Amniotic epithelial cell (primary cell): ENCODE measurements at places on chromosomes 2 and 18.

GRCh38 chr18:57802213-57803102 is 657 bp downstream of the ATP8B1 start:
- DNase-seq: no peak

DNA sequence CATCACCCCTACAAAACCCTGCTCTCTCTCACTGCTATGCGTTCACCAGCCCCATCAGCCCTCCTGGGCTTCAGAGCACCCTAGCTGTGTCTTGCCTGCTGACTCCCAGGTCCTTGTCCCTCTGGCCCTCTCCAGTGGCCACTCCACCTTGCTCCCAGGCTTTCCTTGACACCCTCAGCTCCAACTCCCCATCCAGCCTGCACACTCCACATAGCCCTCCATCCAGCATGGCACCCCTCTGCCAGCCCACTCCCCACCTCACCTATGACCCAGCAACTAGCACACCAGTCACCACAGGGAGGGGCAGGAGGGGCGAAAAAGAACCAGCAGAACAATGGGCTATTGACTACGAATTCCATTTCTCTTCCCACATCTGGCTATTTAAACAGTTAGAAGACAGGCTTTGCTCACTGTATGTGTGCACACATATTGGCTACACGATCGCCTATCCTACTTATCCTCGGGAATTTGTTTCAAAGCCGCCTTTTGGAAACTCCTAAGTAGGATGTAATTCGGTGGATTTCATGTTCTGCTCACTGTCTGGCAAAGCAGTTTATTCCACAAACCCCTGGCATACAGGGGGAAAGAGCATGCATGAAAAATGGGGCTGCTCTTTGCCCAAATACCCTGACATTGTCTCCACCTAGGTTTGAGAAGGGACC is 195.3 kb downstream of the SMAD2 start:
- no peak for DNase-seq

DNA sequence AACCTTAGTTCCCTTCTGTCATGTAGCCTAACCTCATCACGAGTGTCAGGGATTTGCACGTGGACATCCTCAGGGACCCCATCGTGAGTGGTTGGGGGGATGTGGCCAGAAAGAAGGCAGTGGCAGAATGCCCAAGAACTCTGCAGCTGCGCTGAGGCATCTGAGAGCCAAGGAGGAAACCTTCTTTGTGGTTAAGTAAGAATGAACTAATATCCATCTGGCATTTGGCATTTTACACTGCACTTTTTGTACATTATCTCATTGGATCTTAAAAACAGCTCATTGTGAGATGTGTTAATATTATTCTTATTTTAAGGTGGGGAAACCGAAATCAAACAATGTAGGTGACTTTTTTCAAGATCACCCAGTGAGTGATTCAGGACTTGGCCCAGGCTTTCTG is 32.6 kb upstream of the APCDD1 start:
- peak; percentile 45 for DNase-seq

- no peak for DNase-seq
Measured at GRCh38 chr2:138042311-138042710, 78.0 kb downstream of the HNMT start.

GRCh38 chr2:68411397-68412126 is 46.5 kb downstream of the PLEK start:
- DNase-seq: no peak

GRCh38 chr18:49476664-49477411 is 10.2 kb downstream of the C18orf32 start:
- peak; percentile 89 for DNase-seq

GRCh38 chr2:158828378-158829164 is 33.5 kb downstream of the DAPL1 start:
- DNase-seq: peak; percentile 30

DNA sequence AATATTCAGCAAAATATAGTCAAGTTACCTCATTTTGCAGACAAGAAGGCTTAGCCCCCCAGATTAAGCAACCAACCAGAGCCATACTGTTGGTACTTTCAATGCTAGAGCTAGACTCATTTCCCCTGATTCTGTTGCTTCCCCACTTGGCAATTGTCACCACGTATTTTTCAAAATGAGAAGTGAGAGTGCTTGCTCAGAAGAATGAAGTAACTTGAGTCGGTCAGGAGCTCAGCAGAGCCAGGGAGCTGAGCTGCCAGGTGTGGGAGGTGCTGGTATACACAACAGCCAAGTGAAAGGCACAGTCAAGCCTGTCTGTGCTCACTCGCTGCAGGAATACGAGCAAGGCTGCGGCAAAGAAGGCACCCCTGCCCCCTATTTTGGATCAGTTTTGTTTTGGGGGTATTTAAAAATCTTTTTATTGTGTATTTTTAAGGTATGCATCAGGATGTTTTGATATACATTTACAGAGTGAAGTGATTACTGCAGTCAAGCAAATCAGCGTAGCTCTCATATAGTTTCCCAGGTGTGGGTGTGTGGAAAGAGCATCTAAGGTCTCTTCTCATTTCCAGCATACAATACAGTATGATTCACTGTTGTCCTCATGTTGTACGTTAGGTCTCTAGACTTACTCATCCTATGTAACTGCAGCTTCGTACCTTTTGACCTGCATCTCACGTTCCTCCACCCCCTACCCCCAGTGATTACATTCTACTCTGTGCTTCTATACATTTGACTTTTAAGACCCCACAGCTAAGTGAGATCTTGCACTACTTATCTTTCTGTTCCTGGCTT is 62.4 kb downstream of the MRPS9 start:
- DNase-seq: no peak

DNA sequence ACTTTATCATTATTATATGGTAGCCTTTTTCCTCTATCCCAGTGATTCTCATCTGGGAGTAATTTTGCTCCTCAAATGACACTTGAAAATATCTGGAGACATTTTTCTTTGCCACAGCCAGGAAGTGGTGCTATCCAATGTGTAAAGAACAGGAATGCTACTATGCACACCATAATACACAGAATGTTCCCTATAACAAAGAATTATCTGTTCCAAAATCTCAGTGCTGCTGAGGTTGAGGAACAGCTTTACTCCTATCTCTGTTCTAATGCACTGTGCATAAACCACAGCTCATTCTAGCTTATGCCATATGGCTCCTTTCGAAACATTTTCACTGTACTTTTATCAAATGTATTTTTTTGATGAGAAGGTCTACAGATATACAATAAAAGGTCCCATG is 1231.2 kb upstream of the CELF4 start:
- DNase-seq: no peak

GRCh38 chr2:197075281-197075680 is 148.8 kb upstream of the PGAP1 start:
- DNase-seq: no peak

- no peak for DNase-seq
Measured at GRCh38 chr18:58515175-58515775, 113.6 kb downstream of the ALPK2 start.

GRCh38 chr2:83901317-83901716 is 557.8 kb downstream of the SUCLG1 start:
- DNase-seq: no peak

DNA sequence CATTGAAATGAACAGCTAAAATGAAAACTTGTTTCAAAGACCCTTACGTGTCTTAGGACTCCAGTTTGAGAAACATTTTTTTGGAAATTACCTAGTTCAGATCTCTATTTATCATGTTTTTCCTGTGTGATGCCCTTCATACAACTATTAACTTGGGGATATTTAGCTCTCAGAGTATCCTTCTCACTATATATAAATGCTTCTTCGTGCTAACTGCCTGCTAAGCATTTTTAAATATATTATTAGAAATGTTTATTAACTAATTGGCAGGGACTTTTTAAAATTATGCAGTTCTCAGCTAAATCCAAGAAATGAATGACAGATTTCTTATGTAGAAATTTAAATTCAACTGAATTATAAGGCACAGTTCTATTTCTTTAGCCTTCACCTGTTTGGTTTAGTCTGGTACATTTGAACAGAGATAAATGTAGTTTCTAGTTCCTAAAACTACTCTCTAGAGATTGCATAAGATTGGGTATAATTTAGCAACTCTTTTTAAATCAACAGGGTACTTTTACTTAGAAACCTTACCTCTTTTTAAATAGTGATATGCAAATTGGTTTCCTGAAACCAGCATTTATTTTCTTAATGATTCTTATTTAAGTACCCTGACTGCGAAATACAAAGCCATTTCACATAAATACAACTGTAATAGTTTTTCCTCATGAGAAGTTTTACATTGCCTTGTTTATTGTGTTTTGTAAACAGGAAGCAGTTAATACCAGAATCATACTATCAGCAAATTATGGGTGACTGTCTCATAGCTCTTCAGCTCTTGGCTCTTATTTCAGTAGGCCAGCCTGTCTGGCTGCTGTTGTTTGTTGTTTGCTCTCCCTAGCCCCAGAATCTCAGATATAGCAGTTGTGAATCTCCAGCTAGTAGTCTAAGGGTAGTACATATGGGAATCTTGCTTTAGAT is 140.7 kb downstream of the PTRHD1 start:
- no peak for DNase-seq

GRCh38 chr18:24072743-24073142 is 58.2 kb downstream of the TTC39C start:
- no peak for DNase-seq

GRCh38 chr18:79056827-79057367 is 12.3 kb upstream of the ATP9B start:
- no peak for DNase-seq

GRCh38 chr2:167592441-167592840 is 655.0 kb downstream of the STK39 start:
- DNase-seq: no peak

DNA sequence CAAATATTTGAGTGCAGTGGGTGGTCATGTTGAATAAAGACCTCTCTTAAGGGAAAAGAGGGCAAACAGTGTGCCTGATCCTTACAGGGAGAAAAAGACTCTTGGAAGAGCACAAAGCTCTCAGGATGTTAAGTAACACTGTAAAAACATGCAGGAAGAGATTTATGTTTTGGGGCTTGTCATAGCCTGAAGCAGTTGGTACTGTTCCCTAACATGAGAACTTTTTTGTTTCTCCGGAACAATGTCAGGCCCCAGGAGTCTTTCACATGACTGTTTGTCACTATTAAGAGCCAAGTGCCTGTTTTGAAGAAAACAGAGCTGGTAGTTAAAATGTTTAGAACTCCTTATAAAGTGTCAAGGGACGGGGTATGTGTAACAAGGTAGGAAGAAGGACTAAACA is 83.7 kb upstream of the B3GNT2 start:
- peak; percentile 6 for DNase-seq

DNA sequence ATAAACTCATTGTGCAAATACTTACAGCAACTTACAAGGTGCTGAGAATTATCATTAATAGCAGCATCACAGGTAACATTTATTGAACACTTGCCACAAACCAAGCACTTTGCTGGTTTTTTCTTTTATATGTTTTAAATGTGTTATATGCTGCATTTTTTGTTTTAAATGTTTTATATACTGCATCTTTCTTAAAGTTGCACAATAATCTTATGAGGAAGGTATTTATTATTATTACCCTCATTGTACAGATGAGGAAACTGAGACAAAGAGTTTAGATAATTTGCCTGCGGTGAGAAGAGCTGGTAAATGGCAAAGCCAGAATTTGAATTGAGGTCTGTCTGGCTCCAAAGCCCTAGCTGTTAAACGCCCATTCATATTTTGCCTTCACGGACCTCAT is 52.2 kb upstream of the RIOK3 start:
- no peak for DNase-seq

DNA sequence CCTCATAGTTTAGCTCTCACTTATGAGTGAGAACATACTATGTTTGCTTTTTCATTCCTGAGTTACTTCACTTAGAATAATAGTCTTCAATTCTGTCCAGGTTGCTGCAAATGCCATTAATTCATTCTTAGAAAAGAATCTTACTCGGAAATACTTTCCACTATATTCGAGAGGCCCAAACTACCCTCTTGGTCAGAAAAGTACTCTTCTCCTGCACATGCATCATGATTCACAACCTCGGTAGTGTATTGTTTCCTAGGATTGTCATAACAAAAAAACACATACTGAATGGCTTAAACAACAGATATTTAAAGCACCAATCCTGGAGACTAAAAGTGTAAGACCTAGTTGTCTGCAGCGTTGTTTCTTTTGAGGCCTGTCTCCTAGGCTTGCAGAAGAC is 364.0 kb upstream of the SLC14A2 start:
- no peak for DNase-seq

- no peak for DNase-seq
Measured at GRCh38 chr2:98910349-98911125, 25.5 kb downstream of the CRACDL start.

DNA sequence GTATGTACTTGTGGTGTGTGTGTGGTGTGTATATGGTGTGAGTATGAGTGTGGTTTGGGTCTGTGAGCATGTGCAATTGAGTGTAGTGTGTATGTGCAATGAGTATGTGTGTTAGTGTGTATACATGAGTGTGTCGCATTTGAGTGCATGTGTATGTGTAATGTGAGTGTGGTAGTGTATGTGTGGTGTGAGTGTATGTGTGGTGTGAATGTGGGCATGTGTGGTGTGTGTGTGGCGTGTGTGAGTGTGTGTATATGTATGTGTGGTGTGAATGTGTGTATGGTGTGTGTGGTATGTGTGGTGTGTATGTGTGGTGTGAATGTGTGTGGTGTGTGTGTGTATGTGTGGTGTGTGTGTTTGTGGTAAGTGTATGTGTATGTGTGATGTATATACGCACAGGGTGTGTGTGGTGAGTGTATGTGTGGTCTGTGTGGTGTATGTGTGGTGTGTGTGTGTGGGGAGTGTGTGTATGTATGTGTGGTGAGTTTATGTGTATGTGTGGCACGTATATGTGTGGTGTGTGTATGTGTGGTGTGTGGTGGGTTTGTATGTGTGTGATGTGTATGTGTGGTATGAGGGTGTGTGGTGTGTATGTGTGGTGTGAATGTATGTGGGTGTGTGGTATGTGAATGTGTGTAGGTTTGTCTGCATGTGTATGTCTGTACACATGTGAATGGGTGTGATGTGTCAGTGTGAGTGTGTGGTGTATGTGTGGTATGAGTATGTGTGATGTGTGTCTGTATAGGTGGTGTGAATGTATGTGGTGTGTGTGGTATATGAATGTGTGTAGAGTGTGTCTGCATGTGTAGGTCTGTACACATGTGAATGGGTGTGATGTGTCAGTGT is 123.4 kb downstream of the DOCK10 start:
- no peak for DNase-seq

GRCh38 chr2:170047331-170048065 is 130.4 kb upstream of the MYO3B start:
- no peak for DNase-seq

DNA sequence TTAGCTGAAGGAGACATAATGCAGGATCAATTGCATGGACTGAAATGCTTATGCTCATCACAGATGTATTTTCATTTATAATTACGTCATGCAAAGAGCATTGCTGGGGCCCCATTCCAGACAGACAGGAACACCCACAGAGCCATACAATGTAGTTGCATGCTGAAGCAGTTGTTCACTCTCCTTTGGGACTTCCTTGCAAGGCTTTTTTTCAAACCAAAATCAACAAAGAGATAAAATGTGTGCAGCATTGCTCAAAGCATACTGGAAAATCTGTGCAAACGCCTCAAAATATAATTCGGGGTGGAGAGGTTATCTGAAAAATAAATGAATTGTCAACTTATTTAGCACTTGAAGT is 463.2 kb downstream of the CDH2 start:
- DNase-seq: peak; percentile 69

- DNase-seq: no peak
Measured at GRCh38 chr2:238023608-238024007, 37.2 kb upstream of the SCLY start.
